ENCODE measurements at places on chromosomes 1 and 21.

DNA sequence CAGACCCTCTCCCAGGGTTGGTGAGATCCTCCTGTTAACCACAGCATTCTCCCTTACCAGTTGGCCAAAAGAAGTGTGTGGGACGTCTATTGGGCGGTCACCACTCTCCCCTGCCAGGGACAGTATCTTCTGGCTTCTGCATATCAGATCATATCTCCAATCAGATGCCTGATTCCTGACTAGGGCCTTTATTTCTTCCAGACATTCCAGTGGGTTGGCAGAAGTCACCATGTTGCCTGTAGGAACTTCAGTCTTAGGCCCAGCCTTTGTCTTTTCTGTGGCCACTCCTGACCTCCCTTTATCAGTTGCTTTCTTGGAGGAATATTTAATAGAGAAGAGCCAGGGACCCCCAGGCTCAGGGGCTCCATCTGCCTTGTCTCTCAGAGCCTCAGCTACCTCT lies 130.4 kb upstream of the F3 start:
- no peak for DNase-seq

GRCh38 chr1:235745503-235746136 lies 96.0 kb upstream of the GNG4 start:
- DNase-seq = no peak

DNA sequence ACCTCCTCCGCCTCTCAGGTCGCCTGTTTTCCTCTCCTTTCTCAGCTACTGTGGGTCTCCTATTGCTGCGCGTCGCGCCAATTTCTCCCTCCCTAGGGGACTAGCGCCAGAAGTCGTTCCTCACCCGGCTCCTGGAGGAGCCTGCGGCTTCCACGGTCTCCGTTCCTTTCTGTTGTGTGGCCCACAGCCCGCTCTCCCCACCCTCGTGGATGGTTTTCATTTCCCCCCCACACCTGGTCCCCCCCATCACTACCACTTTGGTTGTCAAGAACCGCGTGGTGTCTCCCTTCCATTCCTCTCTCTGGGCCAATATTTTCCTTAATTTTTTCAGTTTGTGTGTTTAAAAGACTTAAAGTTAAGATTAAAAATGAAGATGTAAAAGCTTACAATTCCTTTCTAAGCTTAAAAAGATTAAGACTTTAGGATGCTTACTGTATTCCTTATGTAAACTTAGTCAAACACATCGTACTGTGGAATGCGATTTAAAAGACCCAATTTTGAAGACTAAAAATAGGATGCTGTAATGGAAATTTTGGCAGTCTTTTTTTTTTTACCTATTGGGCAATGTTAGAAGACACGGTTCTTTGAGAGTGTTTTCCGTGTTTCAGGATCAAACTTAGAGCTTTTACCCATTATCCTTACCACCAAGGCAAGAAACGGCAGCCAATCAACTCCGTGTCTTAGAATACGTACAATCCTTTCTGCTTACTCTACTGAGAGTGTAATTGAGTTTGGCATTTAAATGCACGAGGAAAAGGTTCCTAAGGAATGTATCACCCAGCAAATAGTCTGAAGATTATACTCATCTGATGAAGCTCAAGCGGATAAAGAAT lies 773 bp downstream of the CNST start:
- no peak for DNase-seq

GRCh38 chr1:168470901-168471431 lies 72.8 kb downstream of the XCL2 start:
- no peak for DNase-seq

- no peak for DNase-seq
Measured at GRCh38 chr1:246622035-246622652, 55.9 kb downstream of the CNST start.

DNA sequence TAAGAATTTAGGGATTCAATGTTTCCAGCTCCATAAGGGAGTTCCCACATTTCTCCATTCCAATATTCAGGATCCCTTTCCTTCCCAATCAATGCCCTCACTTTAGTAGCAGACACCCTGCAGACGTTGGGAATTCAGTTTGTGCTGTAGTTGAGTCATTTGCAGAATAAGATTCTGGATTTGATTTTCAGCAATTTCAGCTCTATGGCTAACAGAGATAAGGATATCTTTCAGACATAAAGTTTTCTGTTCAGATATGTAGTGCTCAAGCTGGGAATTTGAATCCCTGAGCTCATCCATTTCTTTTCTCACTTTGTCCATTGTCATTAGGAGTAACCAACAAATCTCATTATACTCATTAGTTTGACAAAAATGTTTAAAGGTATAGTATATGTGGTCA lies 13.1 kb downstream of the MPZL1 start:
- DNase-seq = no peak

GRCh38 chr1:222817529-222817928 lies 2.7 kb downstream of the DISP1 start:
- DNase-seq = no peak

DNA sequence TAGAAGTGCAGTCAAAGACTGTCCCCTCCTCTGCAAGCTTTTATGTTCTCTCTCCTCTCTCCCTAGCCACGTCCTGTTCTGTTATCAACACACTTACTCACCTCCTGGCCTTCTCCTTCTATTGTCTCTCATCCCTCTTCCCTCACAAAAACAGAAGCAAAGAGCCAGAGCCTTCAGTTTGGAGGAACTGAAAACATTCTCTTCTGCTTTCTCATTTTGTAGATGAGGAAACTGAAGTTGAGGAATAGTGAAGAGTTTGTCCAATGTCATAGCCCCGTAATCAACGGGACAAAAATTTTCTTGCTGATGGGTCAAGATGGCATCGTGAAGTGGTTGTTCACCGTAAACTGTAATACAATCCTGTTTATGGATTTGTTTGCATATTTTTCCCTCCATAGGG lies 1.9 kb downstream of the NLRP3 start:
- no peak for DNase-seq

DNA sequence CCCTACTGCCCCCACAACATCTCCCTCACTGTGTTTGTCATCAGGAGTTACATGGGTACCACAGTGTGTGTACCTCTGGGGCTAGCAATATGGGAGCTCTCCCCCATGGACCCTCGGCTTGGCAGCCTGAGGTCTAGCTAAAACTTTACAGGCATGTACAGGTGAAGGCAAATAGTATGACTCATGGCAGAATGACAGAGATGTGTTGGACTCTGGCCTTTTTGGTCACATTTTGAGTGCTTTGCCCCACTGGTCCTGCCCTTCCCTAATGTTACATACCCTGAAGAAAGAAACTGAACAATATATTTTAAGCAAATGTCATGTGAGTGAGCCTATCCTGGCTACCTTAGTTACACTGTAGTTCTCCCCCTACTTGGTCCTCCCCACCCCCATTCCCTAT lies 124.0 kb downstream of the NGF start:
- DNase-seq = no peak

DNA sequence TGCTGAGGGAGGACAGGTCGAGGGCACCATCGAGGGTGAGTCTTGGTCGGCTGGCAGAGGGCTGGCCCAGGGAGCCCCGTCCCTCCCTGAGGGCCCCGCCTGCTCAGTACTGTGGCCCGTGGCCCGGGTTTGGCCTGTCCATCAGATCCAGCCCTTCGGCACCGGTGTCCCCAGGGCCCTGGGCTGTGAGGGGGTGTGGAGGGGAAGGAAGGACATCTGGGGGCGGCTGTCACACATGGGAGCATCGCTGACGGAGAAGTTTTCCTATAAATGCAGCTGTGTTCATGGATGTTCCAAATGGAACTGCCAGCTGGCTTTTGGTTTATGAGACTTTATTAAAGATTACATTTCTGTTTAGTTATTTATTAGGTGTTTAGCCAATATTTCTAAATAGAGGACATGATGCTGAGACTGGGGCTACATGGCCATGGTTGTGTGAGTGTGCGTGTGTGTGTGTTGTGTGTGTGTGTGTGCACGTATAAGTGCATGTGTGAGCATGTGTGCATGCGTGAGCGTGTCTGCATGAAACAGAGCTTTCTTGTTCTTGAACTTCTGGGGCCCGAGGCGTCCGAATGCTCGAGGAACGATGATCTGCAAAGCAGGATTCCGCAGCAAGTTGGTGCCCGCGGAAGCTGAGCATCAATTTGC lies 54.3 kb downstream of the SLX9 start:
- DNase-seq = no peak

DNA sequence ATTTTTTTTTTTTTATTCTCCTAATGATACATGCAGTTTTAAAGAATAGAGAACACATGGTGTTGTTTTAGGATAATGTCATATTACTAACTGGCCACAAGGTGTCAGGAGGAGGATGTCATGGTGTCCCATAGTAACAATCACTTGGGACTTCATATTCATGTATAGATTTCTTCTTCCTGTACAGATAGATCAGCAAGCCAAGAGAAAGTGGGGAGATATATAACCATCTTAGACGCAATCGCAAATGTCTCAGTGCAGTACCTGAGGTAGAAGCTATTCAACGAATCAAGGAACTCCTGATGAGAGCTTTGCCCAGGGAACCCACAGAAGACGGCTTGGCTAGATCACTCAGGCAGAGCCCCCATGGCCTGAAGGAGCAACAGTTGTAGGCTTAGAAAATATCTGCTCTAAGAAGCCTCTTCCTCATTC lies 12.3 kb downstream of the OR2T11 start:
- DNase-seq = no peak

- peak; percentile 14 for DNase-seq
Measured at GRCh38 chr1:172727956-172728603, 69.2 kb downstream of the FASLG start.

GRCh38 chr1:46477153-46477929 lies 12.3 kb upstream of the DMBX1 start:
- peak; percentile 69 for DNase-seq

DNA sequence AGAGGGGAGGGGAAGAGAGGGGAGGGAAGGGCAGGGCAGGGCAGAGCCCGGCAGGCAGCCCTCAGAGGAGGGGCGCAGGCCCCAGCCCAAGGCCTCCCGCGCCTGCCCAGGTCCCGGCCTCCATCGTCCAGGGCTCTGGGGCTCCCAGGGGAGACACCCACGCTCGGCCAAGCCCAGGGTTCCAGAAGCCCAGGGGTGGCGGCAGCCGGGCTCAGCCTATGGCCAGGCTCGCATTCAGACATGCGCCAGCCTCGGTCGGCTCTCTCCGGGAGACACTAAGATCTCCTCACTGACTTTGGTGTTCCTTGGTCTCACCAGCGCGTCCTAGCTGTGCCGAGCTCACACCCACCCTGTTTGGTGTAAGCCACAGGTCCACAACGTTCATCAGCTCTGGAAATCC lies 7.1 kb upstream of the ANKRD65 start:
- DNase-seq = no peak

DNA sequence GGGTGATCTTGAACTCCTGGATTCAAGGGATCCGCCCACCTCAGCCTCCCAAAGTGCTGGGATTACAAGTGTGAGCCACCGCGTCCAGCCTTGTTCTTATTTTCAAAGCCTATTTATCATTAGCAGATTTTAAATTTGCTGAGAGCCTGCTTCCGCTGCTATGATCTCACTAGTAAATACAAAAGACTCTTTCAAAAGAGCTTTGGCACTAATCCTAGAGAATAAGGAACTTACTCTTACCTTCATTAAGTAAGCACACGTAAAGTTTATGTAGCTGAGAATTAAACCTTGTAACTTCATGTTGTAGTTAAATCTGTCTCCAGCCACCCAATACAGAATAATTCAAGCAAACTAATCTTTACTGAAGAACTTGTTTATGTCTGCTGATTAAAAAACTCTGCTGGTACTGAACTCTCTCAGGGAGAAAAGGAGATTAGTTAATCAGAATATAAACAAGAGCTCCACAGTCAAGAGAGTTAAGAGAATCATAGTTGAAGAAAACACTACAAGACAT lies 72.3 kb downstream of the RUSC1 start:
- no peak for DNase-seq

- no peak for DNase-seq
Measured at GRCh38 chr1:39540504-39541031, 36.0 kb downstream of the PABPC4 start.

GRCh38 chr1:24970926-24971875 lies 41.1 kb upstream of the RUNX3 start:
- no peak for DNase-seq

GRCh38 chr1:88276163-88276562 lies 407.9 kb upstream of the PKN2 start:
- DNase-seq = no peak

Data from activated gamma-delta T cell treated with Interleukin-2 at 50 U/mL for 16 hours (primary cell).